ENCODE measurements at places on chromosomes 2 and 18.

GRCh38 chr18:14026199-14026598 lies 106.0 kb downstream of the ZNF519 start:
- no peak for DNase-seq

GRCh38 chr2:233849607-233850271 lies 4.6 kb downstream of the HJURP start:
- no peak for DNase-seq

GRCh38 chr2:217263756-217264155 lies 403.9 kb upstream of the TNP1 start:
- DNase-seq, result no peak

- DNase-seq, result no peak
Measured at GRCh38 chr2:25650256-25650655, 23.1 kb downstream of the DTNB start.

- no peak for DNase-seq
Measured at GRCh38 chr2:142688856-142689605, 188.4 kb upstream of the KYNU start.

All from activated T-cell treated with anti-CD3 and anti-CD28 coated beads for 48 hours (primary cell).